OCI-M1 (cell line): ENCODE measurements at places on chromosomes 7 and 10.

- DNase-seq = peak; percentile 66
Observed at GRCh38 chr10:18616337-18616736, 35.0 kb downstream of the NSUN6 start.

DNA sequence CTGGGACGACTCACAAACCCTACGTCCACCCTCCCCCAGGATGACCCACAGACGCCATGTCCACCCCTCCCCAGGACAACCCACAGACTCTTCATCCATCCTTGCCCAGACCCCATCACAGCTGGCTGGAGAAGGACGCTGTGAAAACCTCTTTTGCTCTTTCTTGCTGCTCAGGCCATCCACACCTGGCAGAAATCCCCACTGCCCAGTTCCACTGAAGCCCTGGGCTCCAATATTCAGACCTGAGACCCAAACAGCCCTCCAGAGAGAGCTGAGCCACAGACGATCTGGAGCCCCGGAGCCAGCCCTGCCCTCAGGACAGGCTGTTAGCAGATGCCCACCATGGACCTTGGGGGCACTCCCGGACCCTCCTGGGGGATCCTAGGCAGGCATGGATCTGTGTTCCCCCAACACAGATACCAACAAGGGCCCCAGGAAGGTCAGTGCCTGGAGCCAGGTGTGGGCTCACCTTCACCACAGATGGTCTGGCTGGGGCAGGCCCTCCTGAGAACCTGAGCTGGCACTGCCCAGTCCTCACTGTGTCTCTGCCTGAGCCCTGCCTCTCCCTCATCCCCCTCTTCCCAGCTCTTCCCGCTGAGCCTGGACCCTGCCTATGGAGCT is 226.2 kb downstream of the PTPRN2 start:
- no peak for DNase-seq

DNA sequence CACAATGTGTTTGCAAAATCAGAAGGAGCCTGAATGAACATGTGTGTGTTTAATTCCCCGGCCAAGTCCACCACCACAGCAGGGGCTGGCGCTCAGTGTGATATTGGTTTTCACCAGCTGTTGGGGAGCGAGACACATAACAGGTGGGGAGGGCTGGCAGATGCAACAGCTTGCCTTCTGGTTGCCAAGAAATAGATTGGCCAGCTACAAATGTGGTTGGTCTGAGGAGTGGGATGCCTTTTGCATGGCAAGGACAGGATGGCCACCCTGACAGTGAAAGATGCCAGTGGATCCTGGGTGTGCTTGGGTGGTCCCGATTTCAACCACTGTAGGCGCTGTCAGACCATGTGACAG is 292.5 kb upstream of the FZD8 start:
- DNase-seq = no peak

DNA sequence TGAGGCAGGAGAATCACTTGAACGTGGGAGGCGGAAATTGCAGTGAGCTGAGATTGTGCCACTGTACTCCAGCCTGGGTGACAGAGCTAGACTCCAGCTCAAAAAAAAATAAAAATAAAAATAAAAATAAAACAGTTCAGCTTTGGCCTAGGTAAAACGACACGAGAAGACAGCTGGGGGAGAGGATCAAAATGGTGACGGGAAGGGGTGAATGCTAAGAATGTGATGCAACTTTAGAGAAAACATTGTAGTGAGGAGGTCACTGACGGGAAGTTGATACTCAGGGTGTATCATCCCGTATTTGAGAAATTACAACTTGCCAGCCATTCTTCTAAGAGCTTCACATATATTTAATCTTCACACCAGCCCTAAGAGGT is 1.1 kb downstream of the NDST2 start:
- DNase-seq = no peak

GRCh38 chr10:104450954-104451353 is 97.3 kb downstream of the CFAP58 start:
- DNase-seq = no peak

- no peak for DNase-seq
Observed at GRCh38 chr7:8499128-8499527, 65.7 kb downstream of the NXPH1 start.
